ENCODE measurements at places on chromosomes 6 and 20. TPM values are rescaled to one million over a fixed set of nuclear protein-coding genes. Genes with fewer than 3 reads are reported as not detected.

Gene FAM83C
- not detected for total RNA-seq

- no peak for DNase-seq
These were observed 81.8 kb upstream of the DST start for GRCh38 chr6:56724455-56724854.

Gene SNPH
- total RNA-seq = 6.7 TPM

DNA sequence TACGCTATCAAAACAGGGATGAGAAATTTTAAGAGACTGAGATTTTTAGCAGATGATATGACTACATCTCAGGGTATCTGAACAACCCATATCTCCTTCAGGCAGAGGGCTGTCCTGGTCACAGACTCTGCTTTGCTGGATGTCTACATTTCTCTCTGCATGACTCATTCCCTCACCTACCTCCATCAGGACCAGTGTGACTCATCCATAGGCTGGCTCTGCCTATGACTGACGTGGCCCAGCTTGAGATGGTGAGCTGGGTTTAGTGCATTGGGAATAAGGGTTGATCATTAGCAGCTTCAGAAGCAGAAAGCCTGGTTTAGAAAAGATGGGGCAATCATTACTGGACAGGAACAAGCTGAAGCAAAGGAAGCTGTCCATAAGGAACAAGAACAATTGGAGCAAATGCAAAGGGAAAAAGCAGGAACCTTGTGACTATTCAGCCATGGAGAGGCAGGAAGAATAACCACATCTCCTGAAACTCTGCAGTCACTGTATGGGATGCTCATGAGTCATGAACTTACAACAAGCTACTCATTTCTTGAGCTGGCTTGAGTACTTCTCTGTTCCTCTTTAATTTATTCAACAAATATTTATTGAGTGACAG lies 86.4 kb upstream of the CBLN4 start:
- no peak for DNase-seq

GRCh38 chr6:132887204-132887603 lies 72.8 kb downstream of the RPS12 start:
- DNase-seq = no peak

DNA sequence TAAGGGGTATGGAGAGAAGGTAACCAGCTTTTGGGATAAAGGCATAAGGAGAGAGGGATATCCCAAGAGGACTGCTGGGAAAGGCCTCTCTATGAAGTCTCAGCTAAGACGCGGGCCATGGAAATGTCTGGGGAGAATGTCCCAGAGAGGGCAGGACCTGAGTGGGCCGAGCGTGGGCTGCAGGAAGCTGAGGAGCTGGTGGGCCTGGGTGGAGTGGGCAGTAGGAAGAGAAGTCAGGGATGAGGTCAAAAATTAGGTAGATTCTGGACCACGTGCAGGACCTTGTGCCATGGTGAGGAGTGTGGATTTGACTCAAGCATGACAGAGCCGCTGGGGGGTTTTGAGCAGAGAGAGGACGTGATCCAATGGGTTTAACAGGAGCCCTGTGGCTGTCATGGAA lies 66.5 kb upstream of the SULF2 start:
- no peak for DNase-seq

- DNase-seq = no peak
These were observed 264.6 kb upstream of the MAN1A1 start for GRCh38 chr6:119614138-119614537.

GRCh38 chr6:53103993-53104675 lies 38.9 kb downstream of the FBXO9 start:
- DNase-seq = no peak

- DNase-seq = no peak
These were observed 436.5 kb downstream of the DHX35 start for GRCh38 chr20:39398656-39399055.

Gene MUCL3
- total RNA-seq = not detected

Gene ACSS1
- 33.1 TPM for total RNA-seq

- peak; percentile 33 for DNase-seq
These were observed 14.2 kb downstream of the FIG4 start for GRCh38 chr6:109705258-109705657.

DNA sequence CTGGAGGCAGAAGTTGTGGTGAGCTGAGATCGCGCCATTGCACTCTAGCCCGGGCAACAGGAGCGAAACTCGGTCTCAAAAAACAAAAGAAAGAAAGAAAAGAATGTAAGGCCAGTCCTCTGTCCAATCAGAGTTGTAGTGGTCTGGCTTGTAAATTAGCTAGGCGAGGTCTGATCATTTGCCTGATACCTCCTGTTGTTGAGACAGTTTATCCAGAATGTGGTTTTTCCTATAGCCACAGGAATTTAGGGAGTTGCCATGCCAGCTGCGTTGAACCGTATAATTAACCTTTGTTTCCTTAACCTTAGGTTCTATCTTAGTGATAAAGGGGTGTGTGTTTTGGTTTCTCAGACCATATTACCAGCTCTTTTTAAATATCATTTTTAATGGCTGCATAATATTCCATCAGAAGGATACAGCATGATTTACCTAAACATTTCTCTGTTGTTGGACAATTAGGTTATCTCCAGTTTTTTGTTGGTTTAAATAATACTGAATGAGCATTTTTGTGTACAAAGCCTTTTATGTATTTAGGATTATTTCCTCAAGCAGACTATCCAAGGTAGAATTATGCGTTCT lies 11.7 kb upstream of the PPARD start:
- no peak for DNase-seq

DNA sequence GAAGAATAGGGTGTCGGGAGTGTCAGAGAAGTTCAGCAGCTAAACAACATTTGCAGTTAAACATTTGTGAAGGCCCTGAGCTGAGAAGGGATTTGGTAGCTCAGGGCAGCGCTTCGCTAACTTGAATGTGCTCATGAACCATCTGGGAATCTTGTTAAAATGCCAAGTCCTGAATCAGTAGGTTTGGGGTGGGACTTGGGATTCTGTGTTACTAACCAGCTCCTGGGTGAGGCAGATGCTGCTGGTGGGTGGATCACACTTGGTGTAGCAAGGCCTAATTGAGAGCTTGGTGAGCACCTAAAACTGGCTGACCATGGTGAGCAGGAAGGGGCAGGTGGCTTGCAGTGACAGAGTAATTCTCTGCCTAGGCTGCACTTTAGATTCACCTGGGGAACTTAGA lies 5.9 kb downstream of the PTPRA start:
- no peak for DNase-seq

All from T-helper 17 cell (primary cell).